ENCODE measurements at places on chromosomes 5 and 9.

GRCh38 chr5:38426986-38427950, 129.2 kb downstream of the LIFR start:
- peak; percentile 70 for DNase-seq

DNA sequence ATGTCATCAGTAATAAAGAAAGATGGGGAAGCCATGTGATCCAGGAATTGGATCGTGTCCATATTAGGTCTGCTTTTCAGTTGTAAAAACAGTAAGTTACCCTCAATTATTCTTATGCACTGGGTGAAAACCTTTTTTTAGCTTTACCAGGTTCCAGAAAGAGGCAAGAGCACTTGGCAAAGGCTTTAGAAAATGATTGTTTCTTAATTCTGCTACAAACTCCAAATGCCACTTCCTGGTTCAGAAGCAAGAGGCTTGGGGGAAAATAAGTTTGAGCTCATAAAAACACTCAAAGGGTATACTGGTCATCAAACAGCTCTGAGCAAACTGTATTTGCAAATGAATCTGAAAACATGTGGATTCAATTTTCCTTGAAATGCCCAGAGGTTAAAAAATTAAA, 615.6 kb downstream of the EBF1 start:
- DNase-seq: no peak

DNA sequence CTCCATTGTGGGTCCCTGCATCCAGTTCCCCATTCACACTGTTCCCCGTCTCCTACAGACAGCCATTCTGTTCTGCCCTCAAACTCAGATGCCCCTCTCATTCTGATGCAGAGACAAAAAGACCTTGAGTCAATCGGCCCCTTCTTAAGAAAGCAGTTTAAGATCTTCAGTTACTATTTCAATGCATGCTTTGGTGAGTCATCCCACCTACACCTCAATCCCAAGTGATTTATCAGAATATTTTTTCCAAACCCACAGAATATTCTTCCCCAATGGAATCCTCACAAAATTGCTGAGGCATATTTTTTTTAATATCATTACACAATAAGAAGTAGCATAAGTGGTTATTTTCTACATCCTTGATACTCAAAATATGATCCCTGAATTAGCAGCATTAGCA, 92.4 kb upstream of the SLC1A1 start:
- peak; percentile 57 for DNase-seq

DNA sequence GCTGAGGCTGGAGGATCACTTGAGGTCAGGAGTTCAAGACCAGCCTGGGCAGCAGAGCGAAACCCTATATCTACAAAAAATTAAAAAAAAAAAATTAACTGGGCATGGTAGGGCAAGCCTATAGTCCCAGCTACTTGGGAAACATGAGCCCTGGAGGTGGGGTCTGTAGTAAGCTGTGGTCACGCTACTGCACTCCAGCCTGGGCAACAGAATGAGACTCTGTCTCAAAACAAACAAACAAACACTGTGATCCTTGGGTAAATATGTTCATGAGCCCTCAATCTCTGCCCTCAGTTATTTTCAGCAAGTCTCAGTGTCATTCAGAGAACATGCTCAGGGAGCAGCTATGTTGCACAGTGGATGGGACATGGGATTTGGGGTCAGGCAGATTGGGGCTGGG, 76.2 kb downstream of the PTTG1 start:
- no peak for DNase-seq

GRCh38 chr5:14915291-14915952, 43.8 kb upstream of the ANKH start:
- peak; percentile 73 for DNase-seq

- no peak for DNase-seq
Observed at GRCh38 chr5:133227897-133228296, 176.1 kb downstream of the HSPA4 start.

GRCh38 chr5:178347956-178348355, 115.4 kb upstream of the PHYKPL start:
- DNase-seq: no peak

- peak; percentile 57 for DNase-seq
Observed at GRCh38 chr5:9094582-9094981, 451.3 kb downstream of the SEMA5A start.

DNA sequence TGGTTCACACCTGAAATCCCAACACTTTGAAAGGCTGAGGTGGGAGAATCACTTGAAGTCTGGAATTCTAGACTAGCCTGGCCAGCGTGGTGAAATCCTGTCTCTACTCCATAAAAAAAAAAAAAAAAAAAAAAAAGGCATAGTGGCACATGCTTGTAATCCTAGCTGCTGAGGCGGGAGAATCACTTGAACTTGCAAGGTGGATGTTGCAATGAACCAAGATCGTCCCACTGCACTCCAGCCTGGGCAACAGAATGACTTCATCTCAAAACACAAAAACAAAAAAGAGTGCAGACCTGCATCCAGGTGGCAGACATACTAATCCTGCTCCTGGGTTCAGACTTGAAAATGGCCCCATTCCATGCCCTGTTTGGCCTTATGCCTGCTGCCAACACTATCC, 21.8 kb upstream of the ADAMTS19 start:
- DNase-seq: no peak

DNA sequence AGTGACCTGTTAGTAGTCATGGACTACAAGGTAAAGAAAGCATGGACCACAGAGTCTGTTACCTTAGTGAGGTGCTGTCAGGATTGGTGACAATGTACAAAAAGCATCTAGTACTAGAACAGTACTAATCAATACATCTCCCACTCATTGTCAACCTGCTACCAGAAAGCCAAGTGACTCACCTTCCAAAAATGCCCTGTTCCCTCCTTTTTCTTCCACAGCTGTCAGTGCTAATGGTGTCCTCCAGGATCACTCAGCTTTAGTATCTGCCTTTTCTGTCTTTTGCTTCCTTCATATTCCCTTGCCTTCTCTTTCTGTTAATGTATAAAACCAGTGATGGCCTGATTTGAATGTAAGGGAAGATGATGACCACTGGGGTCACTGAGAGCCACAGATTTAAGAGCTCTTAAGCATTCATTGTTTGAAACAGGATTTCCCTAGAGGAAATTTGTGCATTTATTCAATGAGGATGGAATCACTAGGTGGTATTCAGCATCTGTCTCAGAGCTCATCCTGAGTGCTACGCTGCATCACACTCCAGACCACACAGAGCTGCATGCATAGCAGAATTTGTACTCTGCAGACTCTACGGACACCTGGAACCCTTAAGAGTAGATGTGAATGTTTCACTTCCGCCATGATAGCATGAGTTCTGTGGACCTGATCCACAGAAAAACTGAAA, 71.0 kb downstream of the SV2C start:
- DNase-seq: no peak

DNA sequence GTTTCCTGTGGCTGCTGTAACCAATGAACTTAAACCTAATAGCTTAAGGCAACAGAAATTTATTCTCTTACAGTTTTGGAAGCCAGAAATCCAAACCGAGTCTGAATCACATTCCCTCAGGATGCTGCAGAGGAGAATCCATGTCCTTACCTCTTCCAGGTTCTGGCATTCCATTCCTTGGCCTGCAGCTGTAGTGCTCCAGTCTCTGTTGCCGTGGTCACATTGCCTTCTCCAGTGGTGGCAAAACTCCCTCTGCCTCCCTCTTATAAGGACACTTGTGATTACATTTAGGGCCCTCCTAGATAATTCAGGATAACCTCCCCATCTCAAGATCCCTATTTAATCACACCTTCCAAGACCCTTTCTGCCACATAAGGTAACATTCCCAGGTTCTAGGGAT, 88.7 kb upstream of the SHB start:
- DNase-seq: no peak

GRCh38 chr9:92649007-92649406, 20.9 kb downstream of the IPPK start:
- DNase-seq: no peak

- no peak for DNase-seq
Observed at GRCh38 chr5:136309932-136310598, 55.3 kb downstream of the TRPC7 start.

DNA sequence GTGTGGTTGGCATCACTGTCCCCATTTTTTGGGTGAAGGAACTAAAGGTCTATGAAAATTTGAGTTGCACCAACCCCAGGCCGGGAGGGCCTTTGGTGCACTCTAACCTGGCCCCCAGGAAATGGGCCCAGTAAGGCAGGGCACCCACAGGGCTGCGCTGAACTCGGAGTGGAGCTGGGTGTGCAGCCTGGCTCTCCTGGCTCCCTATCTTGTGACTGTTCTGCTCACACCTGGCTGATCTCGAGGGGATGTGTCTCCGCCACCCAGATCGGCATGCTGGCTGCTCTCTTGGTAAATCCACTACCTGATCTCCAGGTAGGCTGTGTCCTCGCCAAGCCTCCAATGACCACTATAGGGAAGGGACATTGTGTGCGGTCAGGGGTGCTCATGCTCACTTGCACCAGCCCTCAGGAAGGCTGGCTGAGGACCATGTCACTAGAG, 259.8 kb downstream of the NSG2 start:
- DNase-seq: no peak

DNA sequence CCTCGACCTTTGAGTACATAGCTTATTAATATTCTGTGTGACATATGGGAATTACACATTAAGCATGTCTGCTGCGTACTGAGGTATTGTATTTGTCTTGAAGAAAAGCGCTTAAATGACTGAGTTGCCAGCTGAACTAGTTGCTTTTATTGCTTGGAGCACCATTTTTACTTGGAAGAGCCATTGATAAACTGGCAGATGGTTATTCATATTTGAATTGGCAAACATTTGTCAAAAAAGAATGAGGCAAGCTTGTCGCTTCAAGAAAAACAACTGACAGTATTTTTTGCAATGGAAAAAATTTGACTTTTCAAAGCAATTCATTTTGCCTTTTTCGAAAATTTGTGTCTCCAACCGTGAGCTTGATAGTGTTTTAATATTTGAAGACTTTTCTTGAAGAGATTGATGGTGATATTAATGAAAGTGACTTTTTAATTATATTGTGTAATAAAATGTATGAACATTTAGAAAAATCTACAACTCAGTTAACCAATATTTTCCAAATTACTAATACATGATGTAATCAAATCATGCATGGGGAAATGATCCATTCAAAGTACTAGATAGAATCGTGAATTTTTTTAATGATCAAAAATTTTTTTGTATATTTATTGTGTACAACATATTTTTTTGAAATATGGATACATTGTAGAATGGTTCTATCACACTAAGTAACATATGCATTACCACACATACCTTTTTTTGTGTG, 55.1 kb upstream of the CCDC152 start:
- no peak for DNase-seq

DNA sequence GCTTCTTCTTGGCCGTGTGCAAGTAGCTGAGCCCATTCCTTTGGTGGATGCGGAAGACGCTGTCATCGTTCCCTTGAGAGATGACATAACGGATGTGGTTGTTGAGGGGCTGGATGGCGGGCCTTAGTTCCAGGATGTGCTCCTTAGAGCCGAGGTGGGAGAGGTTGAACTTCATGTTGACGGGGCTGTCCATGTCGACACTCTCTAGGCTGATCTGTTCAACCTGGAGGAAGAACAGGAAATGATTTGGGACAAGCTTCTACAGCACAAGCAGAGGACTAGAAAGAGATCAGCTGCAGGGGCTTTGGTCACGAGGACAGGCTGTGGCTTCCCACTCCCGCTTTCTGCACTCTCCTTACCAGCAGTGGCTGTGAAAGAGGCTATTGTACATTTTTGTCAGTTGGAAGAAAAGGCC, 176.0 kb downstream of the SLC12A2 start:
- no peak for DNase-seq

DNA sequence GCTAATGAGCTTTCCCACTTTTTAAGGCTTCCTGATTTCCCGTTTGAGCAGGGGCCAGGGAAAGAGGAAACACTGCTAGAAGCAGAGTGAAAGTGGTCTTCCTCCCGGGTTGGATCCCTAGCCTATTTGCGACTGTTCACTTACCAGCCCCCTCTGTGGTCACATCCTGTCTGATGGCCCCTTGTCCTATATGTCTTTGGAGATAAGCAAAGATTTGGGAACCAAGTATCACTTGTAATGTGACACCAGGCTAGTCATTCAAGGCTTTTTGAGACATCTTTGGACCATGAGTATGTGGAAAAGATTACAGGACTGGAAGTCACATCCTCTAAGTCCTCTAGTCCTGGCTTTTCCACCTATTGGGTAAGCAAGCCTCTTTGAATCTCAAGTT, 6.1 kb downstream of the DNAJB5 start:
- DNase-seq: peak; percentile 36

- no peak for DNase-seq
Observed at GRCh38 chr5:113127021-113127420, 150.4 kb downstream of the DCP2 start.

DNA sequence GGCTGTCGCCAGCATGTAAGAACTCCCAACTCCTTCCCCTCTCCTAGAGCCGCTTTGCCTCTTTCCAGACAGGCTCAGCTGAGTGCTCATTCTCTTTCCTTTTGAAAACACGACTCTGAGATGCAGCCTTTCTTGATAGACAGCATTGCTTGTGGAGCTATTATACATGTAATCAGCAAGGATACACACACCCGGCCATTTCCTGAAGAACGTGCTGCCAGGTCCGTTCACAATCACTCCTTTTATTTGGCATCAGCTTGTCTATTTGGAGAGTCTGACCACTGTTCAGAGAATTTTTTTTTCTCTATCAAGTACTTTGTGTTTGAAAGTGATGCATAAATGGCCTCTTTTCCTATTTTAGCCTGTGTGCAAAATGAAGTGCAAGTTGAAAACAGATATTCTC, 328.7 kb downstream of the MARCHF11 start:
- DNase-seq: no peak
